ENCODE measurements at places on chromosomes 13 and 19.
A peak's percentile ranks its signal among the peaks of the same experiment; 100 is the strongest.

- DNase-seq: no peak
These were observed 186.8 kb upstream of the SOX1 start for GRCh38 chr13:111880185-111880584.

- no peak for DNase-seq
These were observed 1826.5 kb downstream of the SLITRK5 start for GRCh38 chr13:89497658-89498057.

GRCh38 chr19:38862321-38863059 lies 12.7 kb upstream of the HNRNPL start:
- peak; percentile 76 for DNase-seq

DNA sequence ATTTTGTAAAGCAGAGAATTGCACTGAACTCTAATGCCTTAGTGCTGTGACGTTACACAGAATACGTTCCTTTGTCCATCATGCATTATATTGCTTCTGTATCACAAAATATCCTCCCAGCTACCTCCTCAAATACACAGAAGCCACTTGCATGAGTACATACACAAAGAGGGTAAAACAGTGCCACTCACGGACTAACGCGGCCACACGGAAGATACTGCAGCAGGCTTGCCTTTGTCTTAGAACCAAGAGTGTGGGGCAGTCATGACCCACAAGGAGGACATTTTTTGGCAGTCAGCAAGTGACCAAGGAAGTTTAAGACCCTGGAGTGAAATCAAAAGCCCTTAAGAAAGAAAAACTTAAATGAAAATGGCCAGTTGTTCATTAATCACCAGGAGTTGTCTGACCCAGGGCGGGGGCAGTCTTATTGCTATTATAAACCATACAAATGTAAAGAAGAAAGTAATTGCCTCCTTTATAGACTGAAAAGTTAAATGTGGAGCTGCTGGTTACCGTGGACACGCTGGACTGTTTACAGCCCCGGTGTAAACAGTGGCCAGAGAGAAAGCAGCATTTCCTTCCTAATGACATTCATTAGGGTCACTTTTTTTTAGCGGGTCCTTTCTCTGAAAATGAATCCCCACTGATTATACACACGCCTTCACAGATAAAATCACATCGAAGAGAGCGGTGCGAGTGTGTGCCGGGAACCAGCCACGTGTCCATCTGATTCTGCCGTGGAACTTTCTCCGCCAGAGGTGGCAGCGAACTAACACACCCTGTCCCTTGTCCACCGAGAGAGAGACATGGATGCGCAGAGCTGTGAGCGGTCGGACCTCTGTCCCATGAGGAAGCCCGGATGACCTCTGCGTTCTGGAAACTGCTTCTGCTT lies 66.8 kb downstream of the SOX1 start:
- DNase-seq: no peak

DNA sequence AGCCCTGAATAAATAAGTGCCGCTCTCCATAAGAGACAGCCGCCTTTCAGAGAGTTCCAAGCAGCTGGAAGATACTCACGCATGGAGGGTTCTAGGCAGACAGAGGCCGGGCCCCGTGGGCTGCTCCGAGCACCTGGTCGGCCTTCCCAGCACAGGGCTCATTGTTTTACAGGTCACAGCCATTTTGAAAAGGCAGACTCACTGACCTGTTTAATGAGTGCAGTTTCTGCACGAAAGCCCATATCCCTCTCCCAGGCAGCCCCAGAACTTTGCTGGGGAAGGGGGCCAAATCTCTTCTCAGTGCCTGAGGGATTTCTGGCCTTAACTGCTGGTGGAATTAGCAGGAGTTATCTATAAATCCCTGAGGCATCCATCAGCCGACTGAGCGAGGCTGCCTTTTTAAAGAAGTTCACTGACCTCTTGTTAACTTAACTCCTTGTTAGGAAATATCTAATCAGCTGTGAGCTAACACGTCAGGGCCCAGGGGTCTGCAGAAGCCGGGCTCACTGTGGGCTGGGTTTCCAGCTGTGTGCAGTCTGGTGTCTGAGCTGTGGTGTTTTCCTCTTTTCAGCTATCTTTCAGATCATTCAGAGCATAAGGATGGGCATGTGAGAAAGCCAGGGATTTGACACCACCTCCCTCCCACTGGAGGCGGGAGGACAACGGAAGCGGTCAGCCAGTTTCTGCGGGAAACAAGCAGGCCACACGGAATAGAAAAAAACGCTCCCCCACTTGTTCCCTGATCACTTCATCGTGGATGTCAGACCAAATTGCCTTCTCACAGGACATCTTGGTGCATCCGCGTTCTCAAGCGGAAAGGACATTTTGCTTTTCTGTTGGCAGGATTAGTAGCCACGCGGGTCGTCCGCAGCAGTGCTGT lies 23.3 kb downstream of the SERP2 start:
- no peak for DNase-seq
